ENCODE measurements at places on chromosomes 5 and 9.

- DNase-seq, result no peak
Observed at GRCh38 chr5:63564789-63565188, 397.5 kb downstream of the HTR1A start.

GRCh38 chr5:152556784-152557183, 151.7 kb upstream of the NMUR2 start:
- no peak for DNase-seq

GRCh38 chr9:131253891-131254491, 22.3 kb downstream of the FAM78A start:
- no peak for DNase-seq

- DNase-seq, result no peak
Observed at GRCh38 chr9:133114886-133115603, 6.0 kb downstream of the RALGDS start.

- no peak for DNase-seq
Observed at GRCh38 chr9:99167119-99167518, 54.6 kb downstream of the ALG2 start.

DNA sequence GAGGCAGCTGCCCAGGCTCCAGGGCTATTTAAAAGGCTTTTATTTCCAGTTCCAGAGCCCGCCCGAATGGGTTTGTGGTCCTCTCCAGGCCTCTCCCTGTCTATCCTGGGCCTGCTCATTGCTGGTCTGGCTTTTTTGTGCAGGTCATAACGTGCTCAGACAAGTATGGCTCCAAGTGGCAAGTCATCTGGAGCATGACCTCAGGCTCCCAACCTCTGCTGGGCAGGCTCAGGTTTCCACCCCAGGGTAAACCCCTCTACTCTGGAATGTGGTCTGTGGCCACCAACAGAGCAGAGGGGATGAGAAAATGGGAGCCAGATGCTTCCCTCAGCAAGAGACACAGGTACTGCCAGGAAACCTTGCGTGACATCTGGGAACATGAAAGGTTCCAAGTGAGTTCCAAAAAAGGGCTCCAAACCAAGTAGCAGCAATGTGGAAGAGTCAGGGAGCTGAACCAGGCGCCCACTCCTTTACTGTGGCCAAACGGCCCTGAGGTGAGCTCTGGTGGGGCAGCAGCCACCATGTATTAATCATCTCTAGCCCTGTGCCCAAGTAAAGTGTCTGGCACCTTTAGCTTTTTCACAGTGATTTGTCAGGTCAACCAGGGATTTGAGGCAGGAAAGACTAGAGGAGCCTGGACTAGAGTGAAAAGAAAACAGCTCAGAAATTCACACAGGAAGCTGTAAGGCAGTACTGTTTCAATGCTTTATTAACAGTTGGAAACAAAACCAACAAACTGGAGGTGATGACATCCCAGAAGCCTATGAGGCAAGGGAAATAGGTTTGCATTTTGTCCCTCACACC, 25.7 kb downstream of the PCDHGC5 start:
- DNase-seq, result no peak

- no peak for DNase-seq
Observed at GRCh38 chr5:145848854-145849253, 13.7 kb upstream of the PRELID2 start.

DNA sequence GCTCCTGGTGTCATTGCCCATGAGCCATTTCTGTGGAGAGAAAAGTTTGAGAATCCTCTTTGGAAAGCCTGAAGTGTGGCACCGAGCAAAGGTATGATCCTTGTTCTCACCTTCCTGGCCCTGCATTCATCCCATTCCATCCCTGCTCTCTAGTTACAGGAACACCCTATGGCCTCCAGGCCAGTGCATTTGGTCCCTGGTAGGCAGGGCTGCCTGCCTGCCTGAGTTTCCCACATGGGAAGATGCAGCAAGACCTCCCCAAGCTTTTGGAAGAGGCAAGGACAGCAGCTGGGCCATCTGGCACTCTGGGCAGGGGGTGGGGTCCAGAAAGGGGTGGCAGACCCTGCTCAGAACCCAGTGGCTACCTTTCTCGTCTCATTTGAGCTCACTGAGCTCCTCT, 24.5 kb downstream of the IGIP start:
- no peak for DNase-seq

- DNase-seq, result no peak
Observed at GRCh38 chr9:38062498-38063362, 6.3 kb downstream of the SHB start.

- DNase-seq, result no peak
Observed at GRCh38 chr5:139543423-139543991, 17.6 kb upstream of the UBE2D2 start.

- DNase-seq, result no peak
Observed at GRCh38 chr9:93212409-93212808, 28.5 kb downstream of the WNK2 start.

GRCh38 chr5:151167022-151167421, 9.4 kb upstream of the ANXA6 start:
- no peak for DNase-seq

- no peak for DNase-seq
Observed at GRCh38 chr5:10600626-10601245, 36.9 kb downstream of the ANKRD33B start.

DNA sequence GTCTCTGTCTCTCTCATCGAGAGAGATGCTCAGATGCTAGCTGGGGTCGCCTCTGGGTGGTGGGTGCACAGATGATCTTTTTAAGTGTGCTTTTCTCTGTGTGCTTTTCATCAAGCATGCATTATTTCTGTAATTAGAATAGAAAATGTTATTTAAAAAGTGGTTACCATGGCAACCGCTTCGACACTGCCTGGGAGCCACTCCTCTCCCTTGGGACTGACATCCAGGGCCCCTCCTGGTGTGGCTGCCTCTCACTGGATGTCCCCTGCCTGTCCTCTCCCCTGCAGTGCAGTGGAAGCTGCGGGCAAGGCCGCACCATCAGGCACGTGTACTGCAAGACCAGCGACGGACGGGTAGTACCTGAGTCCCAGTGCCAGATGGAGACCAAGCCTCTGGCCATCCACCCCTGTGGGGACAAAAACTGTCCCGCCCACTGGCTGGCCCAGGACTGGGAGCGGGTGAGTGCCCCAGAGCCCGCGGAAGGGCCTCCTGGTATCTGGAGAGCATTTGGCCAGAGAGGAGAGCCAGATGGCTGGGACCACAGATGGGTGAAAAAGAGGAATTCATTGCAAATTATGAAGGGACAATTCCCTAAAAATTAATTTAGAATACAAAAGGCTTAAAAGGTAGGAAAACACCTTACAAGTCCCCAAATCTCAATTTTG, 34.7 kb downstream of the ADAMTSL2 start:
- no peak for DNase-seq

GRCh38 chr5:110625376-110625999, 101.0 kb downstream of the TMEM232 start:
- DNase-seq, result no peak

GRCh38 chr5:77256406-77256805, 45.9 kb downstream of the PDE8B start:
- DNase-seq, result no peak

- DNase-seq, result no peak
Observed at GRCh38 chr9:105038051-105038450, 110.1 kb upstream of the ABCA1 start.

DNA sequence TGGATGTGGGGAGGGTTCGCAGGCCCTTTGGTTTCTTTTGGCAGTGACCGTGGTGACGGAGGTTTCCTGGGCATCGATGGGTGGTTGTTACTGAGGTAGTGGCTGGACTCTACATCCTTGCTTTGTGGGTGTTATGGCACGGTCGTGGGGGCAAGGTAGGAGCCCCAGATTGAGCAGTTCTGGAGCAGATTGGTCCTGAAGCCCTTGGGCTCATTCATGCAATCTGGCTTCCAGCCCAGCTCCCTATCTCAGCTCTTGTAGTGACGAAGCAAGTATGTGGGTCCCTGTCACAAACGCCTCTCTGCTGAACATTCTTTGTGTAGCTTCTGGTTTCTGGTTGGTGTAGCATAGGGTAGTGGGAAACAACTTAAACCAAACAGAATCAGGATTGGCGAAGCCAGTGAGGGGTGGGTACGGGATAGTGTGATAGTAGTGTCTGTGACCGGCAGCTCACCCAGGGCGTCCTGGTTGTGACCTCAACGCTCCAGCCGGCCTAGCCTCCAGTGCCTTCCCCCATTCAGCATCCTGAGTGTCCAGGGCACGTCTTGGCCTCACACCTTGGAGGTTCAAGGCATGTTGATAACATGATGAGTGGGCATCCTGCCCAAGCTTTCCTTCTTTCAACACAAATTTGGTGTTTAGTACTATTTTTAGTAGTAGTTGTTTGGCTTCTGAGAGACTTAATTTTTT, 2.9 kb downstream of the NDUFS6 start:
- DNase-seq, result no peak

- peak; percentile 4 for DNase-seq
Observed at GRCh38 chr5:59390074-59390659, 503.4 kb downstream of the PDE4D start.

DNA sequence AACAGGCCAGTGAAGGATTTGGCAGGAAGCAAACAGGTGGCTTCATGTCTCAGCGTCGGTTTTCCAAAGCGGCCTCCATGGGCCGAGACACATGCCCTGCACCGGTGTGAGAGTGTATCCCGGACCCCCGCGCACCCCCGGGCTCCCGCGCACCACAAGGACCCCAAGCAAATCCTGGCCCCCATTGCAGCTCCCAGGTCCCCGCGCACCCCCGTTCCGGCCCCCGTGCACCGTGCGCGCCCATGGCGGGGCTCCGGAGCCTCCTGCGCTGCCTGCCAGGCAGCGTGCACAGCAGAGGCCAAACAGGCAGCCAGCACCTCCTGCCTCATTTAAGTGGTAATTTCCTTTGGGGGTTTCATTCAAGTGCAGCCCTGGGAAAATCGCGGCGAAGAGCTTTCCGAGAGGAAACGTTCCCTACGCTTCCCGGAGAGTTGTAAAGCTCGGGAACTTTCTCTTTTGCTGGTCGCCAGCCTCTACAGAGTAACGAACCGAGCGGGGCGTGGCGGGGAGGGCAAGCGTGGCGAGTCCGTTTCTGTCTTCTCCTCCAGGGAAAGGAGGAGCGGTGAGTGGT, 145.5 kb upstream of the SLC24A2 start:
- no peak for DNase-seq

GRCh38 chr5:150577378-150578139, 62.9 kb upstream of the SYNPO start:
- no peak for DNase-seq

GRCh38 chr5:158162026-158162425, 303.1 kb upstream of the CLINT1 start:
- DNase-seq, result no peak

- no peak for DNase-seq
Observed at GRCh38 chr5:64765804-64766504, 2.5 kb downstream of the SREK1IP1 start.

DNA sequence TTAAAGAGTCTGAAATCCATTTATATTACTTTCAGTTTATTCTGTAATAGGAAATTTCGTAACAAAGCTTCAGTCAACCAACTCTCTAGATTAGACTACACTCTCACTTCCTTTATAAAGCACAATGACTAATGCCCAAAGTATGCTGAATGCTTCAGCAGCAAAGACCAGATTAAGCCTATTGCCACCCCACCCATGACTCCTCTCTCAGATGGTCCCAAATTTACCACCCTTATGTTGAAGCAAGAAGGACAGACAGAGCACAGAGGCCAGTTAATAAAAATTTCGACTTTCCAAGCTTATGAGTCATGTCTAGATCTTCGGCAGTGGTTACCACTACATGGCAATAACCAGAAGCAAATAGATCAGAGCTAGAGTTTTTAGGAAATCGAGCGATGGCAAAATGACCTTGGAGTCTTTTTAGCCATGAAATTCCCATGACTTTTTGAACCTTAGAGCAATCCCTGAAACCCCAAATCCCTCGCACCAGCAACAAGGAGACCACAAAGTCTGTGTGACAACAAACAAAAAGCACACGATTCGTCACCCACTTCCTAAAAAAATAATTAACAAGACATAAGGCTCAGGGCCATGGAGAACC, 287.8 kb upstream of the RASA1 start:
- peak; percentile 30 for DNase-seq

- DNase-seq, result no peak
Observed at GRCh38 chr5:27313549-27313948, 275.2 kb upstream of the CDH9 start.

- no peak for DNase-seq
Observed at GRCh38 chr9:98172604-98173003, 19.8 kb downstream of the CORO2A start.

- DNase-seq, result no peak
Observed at GRCh38 chr5:41143131-41143901, 70.0 kb downstream of the C6 start.

DNA sequence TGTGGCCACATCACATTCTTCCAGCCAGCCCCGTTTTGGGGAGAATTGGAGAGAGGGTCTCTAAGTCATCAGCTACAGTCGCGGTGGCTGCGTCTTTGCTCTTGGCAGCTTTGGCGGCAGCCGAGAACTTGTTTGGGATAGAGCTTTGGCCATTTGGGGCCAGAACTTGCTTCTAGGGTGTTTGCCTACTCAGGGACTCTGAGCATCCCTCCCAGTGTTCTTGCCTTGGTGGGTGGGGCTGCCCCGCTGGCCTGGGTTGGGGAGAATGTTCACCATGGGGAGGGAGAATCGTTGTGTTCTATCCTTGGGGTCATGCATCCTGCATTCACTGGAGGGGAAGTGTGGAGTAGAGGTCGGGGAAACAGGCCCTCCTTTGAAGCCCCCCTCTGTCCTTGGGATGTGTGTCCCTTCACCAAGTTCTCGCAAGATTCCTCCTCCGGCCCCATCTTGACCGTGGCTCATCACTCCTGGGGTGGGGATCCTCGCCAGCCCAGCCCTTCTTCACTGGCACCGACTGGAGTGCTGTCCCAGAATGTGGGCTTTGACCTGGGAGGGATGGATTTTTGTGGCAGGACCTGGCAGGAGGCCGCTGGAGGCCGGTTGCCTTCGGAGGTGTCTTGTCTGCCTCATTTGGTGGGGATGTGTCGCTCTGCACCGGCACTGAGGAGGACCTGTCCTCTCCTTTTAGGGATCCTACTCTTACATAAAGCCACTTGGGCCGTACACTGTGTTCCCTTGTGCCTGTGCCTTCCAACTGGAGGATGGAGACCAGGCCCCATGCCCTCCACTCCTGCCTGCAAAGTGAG, 3.5 kb downstream of the PHF2 start:
- no peak for DNase-seq

- DNase-seq, result no peak
Observed at GRCh38 chr5:39494107-39494510, 69.3 kb upstream of the DAB2 start.

DNA sequence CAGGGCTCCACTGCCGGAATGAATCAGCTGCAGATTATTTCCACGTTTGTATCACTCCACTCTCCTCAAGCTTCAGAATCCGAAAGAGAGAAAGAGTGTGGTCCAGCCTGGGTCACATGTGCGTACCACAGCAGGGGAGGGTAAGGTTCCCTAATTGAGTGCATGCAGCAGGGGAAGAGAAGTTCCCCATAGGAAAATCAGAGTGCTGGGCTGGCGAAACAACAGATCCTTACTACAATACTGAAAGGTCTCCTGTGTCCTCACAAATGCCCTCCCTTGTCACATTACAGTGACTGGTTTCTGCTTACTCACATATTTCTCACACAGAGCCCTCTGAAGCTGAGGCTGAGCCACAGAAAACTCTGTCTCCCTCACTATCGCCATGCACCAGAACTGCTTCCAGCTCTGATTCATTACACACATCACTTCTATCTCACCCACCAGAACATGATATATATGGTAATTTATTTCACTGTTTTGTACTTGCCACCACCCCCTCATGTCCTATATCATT, 532.2 kb upstream of the TUSC1 start:
- DNase-seq, result no peak
